ENCODE measurements at places on chromosomes 7 and 10.

GRCh38 chr10:11886851-11887250, 63.7 kb downstream of the PROSER2 start:
- no peak for DNase-seq

- no peak for DNase-seq
Measured at GRCh38 chr10:122657729-122658128, 41.9 kb downstream of the C10orf120 start.

DNA sequence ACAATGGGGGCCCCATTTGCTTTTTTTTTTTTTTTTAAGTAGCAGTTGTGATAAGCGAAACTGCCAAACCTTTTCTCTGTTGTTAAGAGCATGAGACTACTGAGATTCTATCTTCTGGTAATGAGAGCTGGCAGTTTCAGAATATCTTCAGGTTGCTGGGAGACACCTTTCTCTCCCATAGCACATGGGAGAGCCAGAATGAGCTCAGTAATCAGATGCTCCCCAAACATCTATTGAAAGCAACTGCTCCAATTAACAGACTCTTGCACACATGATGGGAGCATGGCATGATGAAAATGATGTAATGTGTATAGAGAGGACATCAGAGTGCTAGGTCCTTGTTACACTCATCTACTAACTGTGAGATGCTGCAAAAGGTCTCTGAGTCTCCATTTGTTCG, 18.8 kb downstream of the MYO3A start:
- DNase-seq, result no peak

GRCh38 chr7:91414734-91415133, 150.5 kb downstream of the FZD1 start:
- no peak for DNase-seq
